NCI-H187 treated with DMSO at 0.1 percent for 48 hours (cell line): ENCODE measurements at places on chromosomes 12 and 14.

DNA sequence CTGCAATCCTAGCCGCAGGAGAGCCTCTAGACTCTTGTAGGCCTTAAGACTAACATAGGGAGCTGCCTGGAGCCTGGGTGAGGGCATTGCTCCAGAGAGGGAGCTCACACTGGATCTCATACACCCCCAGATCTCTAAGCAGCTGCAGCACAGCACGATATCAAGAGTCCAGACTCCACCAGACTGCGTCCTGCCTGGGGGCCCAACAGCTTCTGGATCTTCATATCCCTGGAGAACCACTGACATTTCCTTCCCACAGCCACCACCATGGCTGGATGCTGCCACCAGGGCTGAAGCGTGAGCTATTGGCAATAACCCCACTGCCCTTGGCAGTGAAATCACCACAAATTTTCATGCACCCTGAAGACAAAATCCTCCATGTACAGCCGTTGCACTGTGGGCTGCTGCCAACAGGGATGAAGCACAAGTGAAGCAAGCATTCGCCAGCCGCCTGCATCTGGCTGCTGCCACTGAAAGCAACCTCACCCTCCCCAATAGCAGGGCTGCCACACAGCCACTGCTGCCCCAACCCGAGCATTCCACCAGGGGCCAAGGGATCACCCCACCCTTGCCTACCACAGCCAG, 28.2 kb downstream of the CACNA2D4 start:
- no peak for DNase-seq

DNA sequence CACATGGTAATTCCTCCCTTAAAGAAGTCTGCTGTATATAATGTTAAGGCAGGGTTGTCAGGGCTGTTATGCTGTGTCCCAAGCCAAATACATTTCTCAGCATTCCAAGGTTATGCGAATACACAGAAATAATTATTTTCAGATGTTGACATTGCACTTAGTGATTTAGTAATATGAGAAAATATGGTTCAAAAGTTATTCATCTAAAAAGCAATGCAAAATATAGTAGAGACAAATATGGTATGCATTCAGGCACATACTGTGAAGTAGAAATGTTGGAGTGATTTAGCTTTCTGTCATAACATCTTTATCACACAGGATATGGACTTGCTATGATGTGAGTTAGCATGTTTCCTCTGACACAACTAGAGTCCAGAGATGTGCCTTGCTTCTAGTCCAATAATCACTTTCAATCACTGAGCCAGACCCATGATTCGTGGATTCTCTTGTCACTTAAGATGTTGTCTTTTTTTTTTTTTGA, 70.0 kb downstream of the PDE3A start:
- DNase-seq = no peak

- no peak for DNase-seq
These were observed 1.6 kb upstream of the INF2 start for GRCh38 chr14:104687601-104688504.

DNA sequence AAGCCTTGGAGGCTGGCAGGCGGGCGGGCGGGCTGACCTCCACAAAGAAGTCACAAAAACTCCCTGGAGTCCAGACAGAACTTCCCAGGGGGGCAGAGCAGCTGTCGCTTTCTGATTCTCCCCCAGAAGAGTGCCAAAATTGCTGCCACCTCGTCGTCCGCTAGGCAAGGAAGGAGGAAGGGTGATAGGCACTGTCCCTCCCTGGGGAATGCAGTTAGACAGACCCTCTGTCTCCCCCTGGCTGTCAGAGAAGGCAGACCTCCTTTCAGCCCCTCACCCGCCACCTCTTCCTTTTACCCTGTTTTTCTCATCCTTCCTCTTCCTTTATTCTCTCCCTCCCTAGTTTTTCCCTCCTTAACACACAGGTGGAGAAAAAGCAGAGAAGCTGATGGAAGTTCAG, 18.7 kb downstream of the GRIN2B start:
- no peak for DNase-seq

GRCh38 chr14:72844524-72844923, 49.4 kb downstream of the DPF3 start:
- DNase-seq = no peak

DNA sequence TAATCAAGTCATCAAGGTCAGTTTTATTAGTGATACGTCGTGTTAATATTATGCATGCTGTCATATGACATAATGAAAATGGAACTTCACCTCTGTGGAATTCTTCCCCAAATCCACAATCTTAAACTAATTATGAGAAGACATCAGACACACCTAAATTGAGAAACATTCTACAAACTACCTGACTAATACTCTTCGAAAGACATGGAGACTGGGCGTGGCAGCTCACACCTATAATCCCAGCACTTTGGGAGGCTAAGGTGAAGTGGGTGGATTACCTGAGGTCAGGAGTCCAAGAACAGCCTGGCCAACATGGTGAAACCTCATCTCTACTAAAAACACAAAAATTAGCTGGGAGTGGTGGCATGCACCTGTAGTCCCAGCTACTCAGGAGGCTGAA, 33.3 kb upstream of the KRAS start:
- no peak for DNase-seq

- no peak for DNase-seq
These were observed 8.8 kb downstream of the SERPINA10 start for GRCh38 chr14:94284221-94284620.

GRCh38 chr14:99728231-99728920, 44.3 kb downstream of the CYP46A1 start:
- DNase-seq = no peak

DNA sequence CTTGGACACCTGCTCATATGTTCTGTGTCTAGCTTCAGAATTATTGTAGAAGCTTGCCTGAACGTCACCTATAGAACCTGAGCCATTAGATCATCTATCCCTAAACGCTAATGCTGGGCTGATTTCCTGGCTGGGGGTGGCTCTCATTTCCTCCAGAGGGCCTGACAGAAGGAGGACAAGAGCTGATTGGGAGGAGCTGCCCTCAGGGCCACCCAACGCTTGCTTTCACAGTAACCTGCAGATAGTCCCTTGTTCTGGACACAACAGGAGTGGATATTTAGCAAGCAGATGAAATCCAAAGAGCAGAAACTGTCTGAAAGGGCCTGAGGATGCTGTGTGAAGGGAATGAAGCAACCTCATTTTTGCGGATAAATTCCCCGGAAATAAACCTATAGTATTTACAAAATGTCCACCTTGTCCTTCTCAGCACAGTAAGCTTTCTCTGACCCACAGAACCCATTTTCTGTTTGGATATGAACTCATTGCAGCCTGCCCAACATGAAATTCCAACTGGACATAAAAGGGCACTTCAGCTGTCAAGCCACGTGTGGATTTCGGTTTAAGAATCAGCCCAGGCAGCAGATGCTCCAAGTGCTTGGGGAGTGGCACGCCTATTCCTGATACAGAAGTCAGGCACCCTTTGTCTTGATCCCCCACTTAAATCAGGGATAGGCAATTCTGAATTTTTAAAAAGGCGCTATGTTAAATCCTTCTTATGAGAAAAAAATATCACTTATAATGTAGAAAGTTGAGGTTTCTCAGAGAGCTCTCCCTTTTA, 32.8 kb upstream of the TUBA1C start:
- peak; percentile 85 for DNase-seq

GRCh38 chr14:51879170-51879569, 18.8 kb downstream of the GNG2 start:
- no peak for DNase-seq

DNA sequence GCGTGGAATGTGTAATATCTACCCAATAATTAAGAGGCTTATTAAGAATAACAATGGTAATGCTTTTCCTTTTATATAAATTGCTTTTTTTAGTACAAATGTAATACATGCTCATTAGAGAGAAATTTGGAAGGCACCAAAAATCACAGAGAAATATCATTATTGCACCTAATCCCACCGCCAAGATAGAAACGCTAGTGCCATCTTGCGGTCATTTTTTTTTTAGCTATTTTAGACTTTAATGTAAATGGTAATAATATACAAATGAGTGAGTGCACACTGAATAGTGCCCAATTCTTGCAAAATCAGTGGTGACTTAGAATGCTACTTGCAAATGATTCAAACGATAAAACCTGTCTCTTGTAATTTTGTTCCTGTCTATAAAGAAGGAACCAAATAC, 576.8 kb upstream of the TMEM132C start:
- DNase-seq = no peak

DNA sequence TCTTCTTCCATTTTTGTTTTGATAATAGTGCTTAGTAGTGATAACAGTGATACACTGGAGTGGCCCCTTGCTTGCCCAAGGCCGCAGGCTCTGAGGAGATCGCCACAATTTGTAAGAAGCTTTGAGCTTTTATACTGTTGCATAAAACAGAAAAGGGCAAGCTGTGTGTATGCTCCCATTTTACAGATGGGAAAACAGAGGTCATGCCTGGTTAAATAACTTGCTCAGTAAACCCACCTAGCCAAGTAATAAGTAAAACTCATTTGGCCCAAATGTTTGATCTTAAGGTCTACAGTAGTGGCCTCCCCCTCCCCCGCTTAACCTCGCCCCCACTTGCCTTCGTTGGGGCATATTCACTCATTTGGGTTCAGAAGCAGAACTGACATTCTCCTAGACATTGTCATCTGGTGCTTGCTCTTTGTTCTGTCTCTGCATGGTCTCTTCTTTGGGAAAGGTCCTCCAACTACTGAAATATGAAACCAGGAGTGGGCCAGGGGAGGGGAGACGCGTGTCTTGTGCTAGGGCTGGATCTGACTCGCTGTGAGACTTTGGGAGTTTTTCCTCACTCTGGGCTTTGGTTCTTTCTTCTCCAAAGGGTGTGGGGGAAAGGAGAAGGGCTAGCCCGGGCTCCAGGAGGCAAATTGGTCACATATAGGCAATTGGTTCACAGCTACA, 88.1 kb downstream of the PAPOLA start:
- DNase-seq = no peak

DNA sequence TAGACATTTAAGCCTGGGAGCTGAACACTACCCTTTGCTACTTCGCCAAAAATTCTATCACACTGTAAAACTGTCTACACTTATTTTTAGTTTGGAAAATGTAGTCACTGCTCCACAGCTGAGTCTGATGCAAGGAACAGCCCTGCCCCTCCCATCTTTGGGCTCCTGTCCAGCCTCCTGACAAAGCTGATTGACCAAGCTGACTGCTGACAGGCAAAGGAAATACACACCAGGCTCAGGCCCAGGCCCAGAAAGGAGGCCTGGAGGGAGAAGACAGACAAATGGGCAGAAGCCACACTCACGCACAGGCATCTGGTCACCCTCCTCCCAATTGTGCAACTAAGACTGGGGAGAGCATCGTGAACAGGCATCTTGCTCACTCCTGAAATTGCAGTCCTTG, 55.3 kb downstream of the ISCA2 start:
- DNase-seq = no peak

DNA sequence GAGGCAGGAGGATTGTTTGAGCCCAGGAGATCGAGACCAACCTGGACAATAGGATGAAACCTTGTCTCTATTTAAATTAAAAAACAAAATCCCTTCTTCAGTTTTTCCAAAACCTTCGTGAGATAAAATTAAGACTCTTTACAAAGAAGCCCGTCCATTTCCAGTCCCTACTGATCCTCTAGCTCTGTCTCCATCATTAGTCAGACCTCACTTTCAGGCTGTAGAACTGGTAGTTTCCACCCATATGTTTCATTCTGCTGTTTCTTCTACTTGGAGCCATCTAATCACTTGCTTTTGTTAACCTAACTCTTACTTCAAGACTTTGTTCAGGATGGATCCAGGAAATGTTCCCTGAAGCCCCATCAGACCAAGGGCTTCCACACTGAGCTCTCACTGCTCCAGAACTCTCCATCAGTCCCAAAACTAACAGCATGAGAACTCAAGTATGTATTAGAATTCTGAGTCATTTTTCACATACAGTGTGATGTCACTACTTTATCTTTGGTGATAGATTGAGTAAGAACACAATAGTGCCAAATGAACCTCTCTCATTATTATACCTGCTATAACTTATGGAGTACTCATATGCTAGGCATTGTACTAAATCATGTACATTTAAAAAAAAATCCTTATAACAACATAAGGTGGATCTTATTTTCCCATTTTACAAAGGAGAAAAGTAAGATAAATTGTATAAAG, 90.8 kb downstream of the PRICKLE1 start:
- no peak for DNase-seq

GRCh38 chr12:47394070-47394469, 311.8 kb downstream of the RPAP3 start:
- DNase-seq = no peak

DNA sequence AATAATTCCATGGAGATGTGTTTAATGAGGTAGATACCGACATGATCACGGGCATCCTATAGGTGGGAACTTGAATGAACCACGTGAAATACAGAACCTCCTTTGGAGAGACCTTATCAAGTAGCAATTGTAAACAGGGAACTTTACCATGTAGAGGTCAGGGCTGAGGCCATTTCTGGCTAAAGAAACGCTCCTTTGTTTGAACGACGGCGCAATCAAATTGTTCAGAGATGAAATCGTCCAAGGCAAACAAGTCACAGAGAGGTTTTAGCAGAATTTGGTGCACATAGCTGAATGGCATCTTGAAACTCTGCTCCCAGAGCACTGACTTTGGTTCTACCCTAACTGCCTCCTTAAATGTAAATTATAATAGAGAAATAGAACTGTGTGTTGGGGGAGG, 9.8 kb downstream of the PRIMA1 start:
- no peak for DNase-seq
